ENCODE measurements at places on chromosomes 5 and 9.

GRCh38 chr5:118722122-118723020 lies 266.0 kb downstream of the DTWD2 start:
- no peak for DNase-seq

DNA sequence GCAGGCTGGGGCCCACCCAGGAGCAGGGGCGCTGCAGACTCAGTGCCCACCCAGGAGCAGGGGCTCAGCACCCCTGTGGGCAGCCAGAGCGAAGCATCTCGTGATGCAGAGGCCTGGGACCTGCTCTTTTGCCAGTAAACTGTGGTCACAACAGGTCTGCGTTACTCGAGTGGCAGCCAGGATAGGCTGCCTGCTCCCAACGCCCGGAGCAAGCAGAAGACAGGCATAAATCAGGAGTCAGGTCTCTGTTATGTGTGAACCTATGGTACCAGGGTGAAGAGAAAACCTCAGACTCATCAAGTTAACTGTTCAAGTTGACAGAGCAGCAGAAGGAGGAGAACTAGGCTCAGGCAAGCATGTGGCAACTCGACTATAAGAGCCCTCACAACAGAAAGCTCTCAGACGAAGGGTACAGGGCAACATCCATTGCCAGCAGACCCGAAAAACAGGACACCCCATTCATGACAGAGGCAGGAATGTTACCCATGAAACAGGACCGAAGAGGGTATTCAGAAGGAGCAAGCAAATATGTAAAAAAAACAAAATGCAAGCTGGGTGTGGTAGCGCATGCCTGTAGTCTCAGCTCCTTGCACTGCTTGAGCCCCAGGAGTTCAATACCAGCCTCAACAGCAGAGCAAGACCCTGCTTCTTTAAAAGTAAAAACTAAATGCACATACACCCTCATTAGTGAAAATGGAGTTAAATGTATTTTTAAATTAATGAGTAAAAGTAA lies 71.7 kb downstream of the GOLPH3 start:
- DNase-seq: no peak

GRCh38 chr5:173293817-173294672 lies 34.2 kb downstream of the STC2 start:
- DNase-seq: no peak

- DNase-seq: no peak
These were observed 57.2 kb upstream of the GHR start for GRCh38 chr5:42366051-42366450.

GRCh38 chr5:172111852-172112225 lies 76.2 kb downstream of the STK10 start:
- DNase-seq: no peak

DNA sequence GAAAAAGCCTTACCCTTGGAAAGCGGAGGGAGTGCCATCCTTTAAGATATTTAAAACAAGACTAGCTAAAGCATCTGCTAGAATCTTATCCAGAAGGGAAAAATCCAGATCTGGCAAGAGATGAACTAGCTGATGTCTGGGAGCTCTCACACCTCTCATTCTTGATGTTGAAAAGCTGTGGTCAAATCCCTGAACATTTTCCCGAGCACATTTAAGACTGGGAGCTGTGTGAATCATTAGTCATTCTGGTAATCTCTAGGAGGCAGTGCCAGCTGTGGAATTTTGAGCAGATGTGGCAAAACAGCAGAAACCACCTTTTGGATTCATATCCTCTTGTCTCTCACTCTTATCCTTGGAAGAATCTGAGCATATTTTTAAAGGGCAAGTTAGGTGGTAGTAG lies 218.0 kb downstream of the MAN2A1 start:
- DNase-seq: peak; percentile 44

DNA sequence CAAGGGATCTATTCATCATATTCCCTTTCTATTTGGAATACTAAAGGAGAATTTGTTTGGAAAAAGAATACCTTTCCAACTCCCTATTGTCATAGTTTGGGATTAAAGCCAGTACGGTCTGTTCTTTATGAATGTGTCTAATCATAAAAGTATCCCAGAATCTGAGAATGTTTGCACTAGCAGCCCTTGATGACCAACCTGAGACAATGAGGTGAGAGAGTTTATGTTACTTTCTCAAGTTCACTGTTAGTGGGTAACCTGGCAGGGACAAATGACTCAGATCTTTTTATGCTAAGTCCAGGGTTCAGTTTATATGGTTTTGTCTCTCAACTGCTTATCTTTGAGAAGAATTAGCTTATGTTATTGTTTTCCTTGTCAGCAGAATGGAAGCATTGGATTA lies 25.3 kb upstream of the TLR4 start:
- no peak for DNase-seq

GRCh38 chr5:74041913-74042312 lies 415.9 kb downstream of the ARHGEF28 start:
- DNase-seq: no peak

- peak; percentile 82 for DNase-seq
These were observed 112.7 kb downstream of the NR6A1 start for GRCh38 chr9:124658165-124659017.

GRCh38 chr5:9615331-9615730 lies 14.8 kb downstream of the TAS2R1 start:
- no peak for DNase-seq

- DNase-seq: peak; percentile 55
These were observed 61.5 kb upstream of the NUDT12 start for GRCh38 chr5:103624035-103624480.

- DNase-seq: no peak
These were observed 213.3 kb downstream of the SEMA6A start for GRCh38 chr5:116361171-116361967.

DNA sequence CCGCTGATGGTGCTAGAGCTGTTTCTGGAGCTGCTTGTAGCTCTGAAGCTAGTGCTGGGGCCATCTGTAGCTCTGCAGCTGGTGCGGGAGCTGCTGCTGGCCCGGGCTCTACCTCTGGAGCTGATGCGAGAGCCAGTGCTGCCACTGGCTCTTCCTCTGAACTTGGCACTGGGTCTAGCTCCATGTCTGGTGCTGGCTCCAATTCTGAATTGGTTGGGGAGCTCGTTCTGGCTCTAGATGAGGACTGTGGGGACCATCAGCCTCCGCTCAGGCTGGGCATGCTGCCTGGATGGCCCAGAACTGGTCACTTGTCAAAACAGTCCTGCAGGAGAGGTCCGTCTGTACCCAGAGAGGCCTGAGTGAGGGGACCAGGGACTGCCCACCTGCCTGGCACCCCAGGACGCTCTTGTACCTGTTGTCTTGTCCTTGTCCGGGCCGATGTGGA lies 21.5 kb downstream of the OBP2B start:
- no peak for DNase-seq

DNA sequence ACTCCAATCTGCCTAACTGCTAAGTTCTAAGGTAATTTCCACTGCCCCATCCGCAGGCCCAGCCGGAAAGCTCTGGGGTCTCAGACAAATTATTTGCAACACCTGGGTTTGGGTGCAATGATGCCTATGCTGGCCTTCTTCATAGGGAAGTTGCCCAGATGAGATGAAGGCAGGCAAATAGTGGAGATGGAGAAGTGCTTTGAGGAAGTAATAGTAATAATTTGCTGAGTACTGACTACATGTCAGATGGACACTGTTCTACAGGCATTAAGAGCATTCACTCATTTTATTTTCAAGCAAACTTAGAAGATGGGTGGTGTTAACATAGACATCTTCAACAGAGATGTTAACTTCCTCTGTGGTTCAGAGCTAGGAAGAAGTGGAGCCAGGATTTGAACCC lies 3.8 kb downstream of the PCDH12 start:
- no peak for DNase-seq

- DNase-seq: no peak
These were observed 35.0 kb downstream of the TEX10 start for GRCh38 chr9:100317706-100318105.

- no peak for DNase-seq
These were observed 6.1 kb downstream of the PRDM6 start for GRCh38 chr5:123094919-123095797.

DNA sequence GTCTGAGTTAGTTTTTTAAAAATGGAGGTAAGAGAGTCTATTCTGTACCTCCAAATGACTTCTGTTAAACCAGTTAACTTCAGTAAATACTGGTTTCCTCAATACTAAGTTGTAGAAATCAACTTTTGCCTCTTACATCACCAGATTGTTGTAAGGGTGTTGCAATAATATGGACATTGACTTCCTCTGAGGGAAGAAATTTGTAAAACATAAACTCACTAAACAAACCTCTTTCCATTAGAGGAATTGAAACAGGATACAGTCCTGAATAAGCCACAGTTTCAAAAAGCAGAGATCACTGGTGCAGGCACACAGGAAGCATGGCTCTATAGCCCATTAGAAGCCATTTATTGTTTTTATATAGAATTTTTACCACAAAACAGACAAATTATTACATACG lies 32.7 kb upstream of the SLCO6A1 start:
- no peak for DNase-seq

GRCh38 chr9:88747768-88748167 lies 212.8 kb downstream of the NXNL2 start:
- DNase-seq: peak; percentile 84

DNA sequence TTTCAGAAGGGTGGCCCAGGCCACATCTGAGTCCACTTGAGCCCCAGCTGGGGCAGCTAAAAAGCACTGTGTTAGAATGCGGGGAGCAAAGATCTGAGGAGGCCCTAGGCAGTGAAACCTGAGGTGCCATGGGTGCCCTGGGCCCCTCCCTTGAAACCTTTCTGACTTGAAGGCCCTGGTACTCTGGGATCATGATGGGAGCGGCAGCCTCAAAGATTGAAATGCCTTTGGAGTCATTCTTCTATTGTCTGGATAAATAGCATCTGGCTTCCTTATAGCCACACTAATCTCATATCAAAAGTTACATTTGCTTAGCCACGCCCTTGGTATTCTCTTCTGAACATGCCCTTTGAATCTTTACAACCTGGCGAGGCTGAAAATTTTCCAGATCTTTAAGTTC lies 7.7 kb upstream of the SEMA5A start:
- DNase-seq: no peak

- DNase-seq: peak; percentile 17
These were observed 218.8 kb upstream of the MSX2 start for GRCh38 chr5:174505621-174506020.

DNA sequence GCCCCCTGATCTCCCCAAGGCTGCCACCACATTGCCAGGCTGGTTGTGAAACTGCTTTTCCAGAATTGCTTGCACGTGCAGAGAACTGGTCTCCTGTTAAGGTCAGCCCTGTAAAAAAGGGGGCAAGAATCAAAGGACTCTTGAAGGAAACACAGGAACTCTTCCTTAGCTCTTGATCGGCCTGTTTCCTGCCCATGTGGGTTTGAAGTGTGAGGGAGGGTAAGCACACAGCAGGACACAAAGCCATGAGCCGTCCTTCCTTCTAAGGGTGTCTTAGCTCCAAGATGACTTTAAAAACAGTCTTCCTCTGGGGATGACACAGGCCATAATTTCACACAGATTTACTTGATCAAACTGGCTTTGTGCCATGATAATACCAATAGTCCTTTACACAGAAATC lies 36.1 kb downstream of the TEK start:
- no peak for DNase-seq

DNA sequence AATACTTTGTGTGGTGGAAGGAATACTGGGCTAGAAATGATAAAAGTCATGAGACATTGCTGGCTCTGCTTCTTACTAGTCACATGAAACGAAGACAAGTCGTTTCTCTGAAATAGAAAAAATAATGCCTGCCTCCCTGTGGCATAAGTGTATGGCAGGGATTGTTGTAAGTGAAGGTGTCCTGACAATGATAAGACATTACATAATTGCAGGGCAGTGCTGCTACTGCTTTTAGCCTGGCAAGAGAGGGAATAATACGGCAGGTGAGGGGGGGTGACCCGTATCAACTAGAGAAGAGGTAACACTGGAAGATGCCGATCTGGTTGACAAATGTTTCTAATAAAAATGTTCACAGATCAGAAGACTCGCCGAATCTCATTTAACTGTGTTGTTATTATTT lies 314.3 kb downstream of the KIAA0825 start:
- DNase-seq: no peak

DNA sequence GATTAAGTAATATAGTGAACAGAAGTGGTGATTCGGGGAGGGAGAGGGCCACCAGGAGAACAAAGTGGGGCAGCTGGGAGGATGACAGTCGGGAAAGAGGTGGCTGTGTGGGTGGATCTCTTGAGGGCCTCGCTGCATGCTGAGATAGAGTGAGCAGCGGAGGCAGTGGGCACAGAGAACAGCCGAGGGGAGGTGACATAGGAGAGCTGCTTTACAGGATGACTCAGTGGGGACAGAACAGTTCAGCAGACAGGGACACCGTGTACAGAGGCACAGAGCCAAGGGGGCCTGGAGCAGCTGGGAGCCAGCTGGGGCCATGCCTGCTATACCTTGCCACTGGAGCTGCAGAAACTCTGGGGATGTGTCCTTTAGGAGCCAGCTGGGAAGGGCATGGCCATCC lies 273.9 kb downstream of the GADD45G start:
- DNase-seq: no peak

GRCh38 chr5:168612123-168612522 lies 33.0 kb upstream of the PANK3 start:
- no peak for DNase-seq

GRCh38 chr5:134053840-134054338 lies 49.1 kb upstream of the VDAC1 start:
- no peak for DNase-seq

DNA sequence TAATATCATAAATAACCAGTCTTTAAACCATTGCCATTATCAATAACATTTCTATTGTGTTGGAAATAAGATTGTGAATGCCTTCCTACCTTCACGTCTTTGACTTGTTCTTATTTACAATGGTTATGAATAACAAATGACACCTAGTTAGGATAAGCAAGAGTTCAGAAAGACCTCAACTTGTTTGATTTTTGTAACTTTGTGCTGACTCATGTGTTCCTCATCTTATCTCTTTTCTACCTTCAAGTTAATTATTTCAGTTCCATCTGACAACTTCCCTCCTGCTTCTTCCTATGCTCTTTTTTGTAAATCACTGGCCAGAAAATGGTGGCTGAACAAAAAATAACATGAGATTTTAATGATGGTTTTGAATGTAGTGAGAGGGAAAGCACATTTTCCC lies 538.5 kb upstream of the TUSC1 start:
- no peak for DNase-seq

DNA sequence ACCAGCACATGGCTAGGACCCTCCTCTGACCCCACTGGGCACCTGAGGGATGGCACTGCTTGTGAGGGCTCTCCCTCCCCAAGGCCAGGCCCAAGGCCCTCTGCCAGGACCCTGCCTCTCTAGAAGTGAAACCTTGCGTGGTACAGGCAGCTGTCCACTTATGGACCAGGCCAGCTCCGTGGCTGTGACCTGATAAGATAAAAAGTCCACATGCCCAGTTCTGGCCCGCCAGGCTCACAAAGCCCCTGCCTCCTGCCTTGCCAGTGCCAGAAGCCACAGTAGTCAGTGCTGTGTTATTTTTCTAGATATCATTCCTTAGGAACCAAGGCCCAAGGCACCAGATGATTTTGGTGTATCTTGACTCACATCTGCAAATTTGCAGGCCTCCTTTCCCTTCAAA lies 14.0 kb upstream of the SPATA31E1 start:
- DNase-seq: no peak

All from BJ (cell line).